ENCODE measurements at places on chromosomes 7 and 10. TPM values are rescaled to one million over a fixed set of nuclear protein-coding genes. Genes with fewer than 3 reads are reported as not detected.

Gene NPY
- not detected for total RNA-seq

Gene TRUB1
- total RNA-seq = 8.8 TPM

Gene TMEM248
- total RNA-seq = 130 TPM

Gene TET1
- total RNA-seq = 4.0 TPM

Gene TCAF2
- 2.2 TPM for total RNA-seq

Gene FFAR4
- not detected for total RNA-seq

Gene PRF1
- total RNA-seq = 5.4 TPM

Gene FAM237B
- total RNA-seq = not detected

Gene DOCK1
- 52.9 TPM for total RNA-seq

Gene ADAM22
- total RNA-seq = 5.0 TPM

Gene EN2
- total RNA-seq = 0.27 TPM

Gene NKX2-3
- 0.42 TPM for total RNA-seq

Data from thoracic aorta (tissue), 2 donors.